Umbilical cord (tissue), 2 donors: ENCODE measurements at places on chromosomes 12 and 14. TPM values are rescaled to one million over a fixed set of nuclear protein-coding genes. Genes with fewer than 3 reads are reported as not detected.

GRCh38 chr14:75422169-75422568, 5.7 kb upstream of the JDP2 start:
- DNase-seq: no peak

GRCh38 chr12:110543252-110543959, 39.7 kb downstream of the PPTC7 start:
- DNase-seq: peak; percentile 73

GRCh38 chr12:116937640-116938039, 26.9 kb downstream of the FBXW8 start:
- DNase-seq: peak; percentile 55

DNA sequence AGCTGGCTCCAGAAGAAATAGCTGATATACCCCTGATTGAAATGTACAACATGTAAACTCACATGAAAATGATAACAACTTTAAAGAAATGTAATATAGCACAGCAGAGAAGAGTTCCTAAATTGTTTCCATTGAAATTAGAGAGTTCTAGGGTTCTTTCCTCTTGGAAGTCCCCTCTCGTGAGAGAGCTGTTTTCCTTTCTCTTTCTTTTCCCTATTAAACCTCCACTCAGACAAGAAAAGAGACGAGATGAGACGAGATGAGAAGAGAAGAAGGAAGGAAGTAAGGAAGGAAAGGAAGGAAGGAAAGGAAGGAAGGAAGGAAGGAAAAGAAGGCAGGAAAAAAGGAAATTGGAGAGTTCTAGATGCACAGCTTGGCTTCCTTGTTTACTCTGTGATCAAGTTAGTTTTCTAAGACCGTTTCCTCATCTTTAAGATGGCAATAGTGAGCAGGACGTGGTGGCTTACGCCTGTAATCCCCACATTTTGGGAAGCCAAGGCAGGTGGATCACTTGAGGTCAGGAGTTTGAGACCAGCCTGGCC, 11.9 kb downstream of the DRAM1 start:
- DNase-seq: no peak

DNA sequence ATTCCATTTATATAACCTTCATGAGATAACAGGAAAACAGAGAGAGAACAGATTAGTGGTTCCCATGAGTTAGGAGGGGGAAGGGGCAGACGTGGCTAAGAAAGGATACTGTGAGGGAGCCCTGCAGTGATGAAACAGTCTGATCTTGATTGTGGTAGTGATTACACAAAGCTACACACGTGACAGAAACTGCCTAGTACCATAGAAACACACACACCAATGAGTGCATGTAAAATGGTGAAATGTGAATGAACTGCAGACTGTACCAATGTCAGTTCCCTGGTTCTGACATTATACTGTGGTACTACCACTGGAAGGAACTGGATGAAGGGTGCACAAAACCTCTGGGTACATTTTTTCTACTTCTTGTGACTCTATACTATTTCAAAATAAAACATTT, 36.9 kb downstream of the NRDE2 start:
- no peak for DNase-seq

DNA sequence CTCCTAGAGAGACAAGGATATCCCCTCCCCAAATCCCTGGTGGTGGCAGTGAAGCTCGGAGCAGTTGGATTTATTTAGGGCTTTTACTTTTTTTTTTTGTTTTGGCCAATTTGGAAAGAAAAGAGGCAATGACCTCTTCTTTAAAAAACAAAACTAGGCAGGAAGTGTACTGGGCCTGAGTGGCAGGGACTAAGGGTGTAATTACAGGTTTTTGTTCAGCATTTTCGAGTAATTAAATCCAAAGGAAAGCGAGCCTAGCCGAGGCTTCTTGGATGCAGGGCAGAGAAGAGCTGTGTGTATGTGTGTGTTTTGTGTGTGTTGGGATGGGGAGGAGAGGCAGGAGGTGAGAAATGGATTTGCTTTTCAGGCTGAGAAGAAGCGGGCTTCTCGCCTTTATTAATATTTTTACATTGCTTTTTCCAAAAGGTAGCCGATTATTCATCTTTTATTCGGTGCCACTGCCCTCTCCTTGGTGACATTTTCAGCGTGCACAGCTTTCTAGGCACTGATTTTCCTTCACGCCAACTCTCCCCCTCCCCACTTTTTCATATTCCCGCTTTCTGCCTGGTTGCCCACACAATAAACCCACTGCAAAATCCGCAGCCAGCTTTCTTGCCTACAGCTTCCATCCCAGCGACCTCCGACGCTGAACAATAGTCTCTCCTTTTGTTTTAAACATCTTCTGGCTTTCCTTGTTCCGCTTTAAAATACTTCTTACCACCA, 8.9 kb upstream of the IRF2BPL start:
- DNase-seq: peak; percentile 32

- DNase-seq: peak; percentile 12
Observed at GRCh38 chr12:21773263-21773741, 1.2 kb downstream of the KCNJ8 start.

The SLC7A7 gene
- total RNA-seq: 4.8 TPM

The SNRNP35 gene
- 14.4 TPM for total RNA-seq

The GNG2 gene
- 20.9 TPM for total RNA-seq
